CD4-positive, alpha-beta T cell treated with Interleukin-15 for 1 hour (primary cell): ENCODE measurements at places on chromosomes 4 and X.

DNA sequence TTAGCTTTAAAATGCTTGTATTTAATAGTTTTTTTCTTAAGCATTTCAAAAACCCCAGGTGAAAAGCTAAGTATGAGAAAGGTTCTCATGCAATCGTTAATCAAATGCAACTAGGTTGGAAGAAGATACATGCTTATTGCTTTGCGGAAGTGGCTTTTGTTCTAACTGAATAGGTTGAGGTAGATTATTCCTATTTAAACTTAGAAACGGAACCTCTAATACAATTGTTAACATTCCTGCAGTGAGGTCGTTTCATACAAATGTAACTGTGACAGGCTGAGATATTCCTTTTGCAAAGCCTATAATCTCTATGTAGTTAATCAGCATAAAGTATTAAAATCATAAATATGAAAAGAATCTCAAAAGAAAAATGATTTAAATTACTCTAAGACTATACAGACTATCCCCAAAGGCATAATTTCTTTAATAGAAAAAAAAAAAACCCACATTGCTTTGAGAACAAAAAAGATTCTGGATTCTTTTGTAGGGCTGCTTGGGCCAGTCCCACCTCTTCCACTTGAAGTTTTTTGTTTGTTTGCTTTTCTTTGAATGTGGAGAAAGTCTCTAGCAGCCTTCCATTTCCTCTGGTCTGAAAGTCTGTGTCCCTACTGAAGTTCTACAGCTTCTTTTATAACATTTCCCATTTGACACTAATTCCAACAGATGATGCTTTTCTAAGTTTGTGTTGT lies 25.6 kb upstream of the SORBS2 start:
- DNase-seq: no peak

GRCh38 chrX:139931646-139932072 lies 1.2 kb downstream of the ATP11C start:
- DNase-seq: no peak

- DNase-seq: no peak
Observed at GRCh38 chr4:2361366-2362265, 56.8 kb downstream of the ZFYVE28 start.

DNA sequence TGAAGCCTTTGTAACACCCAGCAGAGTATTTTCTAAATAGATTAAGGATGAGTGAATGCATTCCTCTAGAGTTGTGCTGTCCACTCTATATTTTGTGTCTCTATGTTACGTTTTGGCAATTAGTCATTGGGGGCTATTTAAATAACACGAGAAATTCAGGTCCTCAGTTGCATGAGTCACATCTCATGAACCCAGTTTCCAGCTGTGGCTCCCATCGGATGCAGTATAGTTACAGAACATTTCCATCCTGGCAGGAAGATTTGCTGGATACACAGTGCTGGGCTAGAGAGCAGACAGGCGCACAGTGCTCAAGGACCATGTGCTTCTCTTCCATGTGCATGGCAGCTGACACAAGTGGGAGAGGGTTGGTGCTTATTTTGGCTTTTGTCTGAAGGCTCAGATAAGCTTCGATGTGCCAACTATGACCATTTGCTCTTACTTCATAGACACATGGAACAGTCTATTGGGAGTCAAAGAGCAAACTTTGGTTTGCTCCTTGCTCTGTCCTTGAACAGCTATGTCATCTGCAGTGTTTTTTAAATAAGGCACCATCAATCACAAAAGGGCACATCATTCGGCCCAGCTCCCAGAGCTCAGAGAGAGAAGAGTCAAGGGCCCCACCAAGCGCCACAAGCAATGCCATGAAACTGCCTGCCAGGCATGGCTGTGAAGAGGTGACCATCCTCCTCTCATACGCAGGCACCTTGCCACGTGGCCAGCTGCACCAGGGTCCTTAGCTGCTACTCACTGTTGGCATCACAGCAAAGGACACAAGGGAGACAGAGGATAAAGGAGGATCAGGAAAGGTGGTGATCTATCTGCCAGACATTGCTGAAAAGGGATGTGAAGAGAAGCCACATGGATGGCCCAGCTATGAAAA lies 8.1 kb upstream of the STS start:
- no peak for DNase-seq

DNA sequence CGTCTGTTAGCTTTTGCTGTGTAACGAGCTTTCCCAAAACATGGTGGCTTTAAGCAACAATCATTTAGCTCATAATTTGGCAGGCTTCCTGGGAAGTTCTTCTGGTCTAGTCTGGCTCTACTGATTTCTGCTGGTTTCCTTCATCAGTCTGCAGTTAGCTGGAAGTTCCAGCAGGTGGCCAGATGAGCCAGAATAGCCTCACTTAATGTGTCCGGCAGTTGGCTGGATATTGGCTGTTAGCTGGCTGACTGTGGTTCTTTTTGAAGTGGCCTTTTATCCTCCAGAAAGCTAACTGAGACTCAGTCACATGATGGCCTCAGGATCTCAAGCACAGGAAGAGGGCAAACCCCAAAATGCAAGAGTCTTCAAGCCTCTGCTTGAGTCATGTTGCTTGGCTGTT lies 34.9 kb downstream of the FTHL17 start:
- no peak for DNase-seq

DNA sequence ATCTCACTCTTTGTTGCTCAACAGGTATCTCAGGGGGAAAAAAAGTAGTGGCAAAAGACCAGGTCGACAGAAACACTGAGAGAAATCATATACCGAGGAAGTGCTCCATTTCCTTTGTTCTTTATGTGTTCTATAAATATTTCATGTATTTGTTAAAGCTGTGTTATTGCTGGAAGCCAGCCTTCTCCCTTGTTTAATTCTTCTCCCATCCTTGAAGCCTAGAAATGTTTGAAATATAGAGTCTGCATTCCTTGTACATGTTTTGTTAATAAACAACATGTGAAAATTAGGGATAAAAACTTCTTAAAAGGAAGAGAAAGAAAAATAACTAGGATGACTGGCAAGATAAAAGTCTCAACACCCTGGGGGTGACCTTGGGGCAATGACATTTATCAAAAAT lies 186.2 kb downstream of the ANKRD50 start:
- DNase-seq: no peak

DNA sequence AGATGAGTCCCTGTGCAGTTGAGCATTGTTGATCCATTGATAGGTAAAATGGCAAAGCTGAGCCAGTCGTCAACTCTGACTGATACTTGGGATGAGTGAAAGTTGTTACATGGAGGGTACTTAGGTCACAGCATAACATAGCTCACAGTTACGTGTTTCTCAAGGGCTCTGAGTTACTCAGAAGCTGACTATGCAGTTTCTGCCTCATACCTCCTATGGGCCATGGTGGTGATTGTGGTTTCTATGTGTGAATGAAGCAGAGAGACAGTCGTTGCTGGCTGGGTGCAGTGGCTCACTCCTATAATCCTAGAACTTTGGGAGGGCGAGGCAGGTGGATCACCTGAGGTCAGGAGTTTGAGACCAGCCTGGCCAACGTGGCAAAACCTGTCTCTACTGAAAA lies 30.8 kb downstream of the FRMPD3 start:
- no peak for DNase-seq
